ENCODE measurements at places on chromosomes 6 and 20.
A peak's percentile ranks its signal among the peaks of the same experiment; 100 is the strongest.

DNA sequence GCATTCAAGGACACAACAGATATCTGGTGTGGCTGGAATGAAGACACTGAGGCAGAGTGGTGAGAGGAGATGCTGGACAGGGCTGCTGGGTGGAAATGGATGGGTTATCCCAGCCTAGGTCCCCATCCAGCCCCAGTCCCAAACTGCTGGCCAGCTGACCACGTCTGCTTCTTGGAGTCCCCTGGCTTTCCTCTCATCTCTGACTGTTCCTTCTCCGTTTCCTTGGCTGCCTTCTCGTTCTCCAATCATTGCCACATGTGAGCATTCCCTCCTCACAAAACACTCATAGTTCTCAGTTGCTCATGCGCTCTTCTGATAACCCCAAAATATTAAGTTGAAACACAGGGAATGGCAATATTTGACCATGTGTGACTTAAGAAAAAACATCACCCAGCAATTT lies 31.5 kb downstream of the MAFB start:
- no peak for DNase-seq

DNA sequence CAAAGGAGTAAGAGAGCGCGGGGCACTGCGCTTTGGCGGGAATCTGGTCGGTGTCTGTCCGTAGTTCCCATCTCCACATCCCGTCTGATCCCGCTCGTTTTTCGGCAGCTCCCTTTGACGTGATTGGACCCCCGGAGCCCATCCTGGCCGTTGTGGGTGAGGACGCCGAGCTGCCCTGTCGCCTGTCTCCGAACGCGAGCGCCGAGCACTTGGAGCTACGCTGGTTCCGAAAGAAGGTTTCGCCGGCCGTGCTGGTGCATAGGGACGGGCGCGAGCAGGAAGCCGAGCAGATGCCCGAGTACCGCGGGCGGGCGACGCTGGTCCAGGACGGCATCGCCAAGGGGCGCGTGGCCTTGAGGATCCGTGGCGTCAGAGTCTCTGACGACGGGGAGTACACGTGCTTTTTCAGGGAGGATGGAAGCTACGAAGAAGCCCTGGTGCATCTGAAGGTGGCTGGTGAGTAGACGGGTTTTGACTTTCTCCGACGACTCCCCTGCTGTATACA lies 1.4 kb downstream of the BTN1A1 start:
- DNase-seq = no peak

DNA sequence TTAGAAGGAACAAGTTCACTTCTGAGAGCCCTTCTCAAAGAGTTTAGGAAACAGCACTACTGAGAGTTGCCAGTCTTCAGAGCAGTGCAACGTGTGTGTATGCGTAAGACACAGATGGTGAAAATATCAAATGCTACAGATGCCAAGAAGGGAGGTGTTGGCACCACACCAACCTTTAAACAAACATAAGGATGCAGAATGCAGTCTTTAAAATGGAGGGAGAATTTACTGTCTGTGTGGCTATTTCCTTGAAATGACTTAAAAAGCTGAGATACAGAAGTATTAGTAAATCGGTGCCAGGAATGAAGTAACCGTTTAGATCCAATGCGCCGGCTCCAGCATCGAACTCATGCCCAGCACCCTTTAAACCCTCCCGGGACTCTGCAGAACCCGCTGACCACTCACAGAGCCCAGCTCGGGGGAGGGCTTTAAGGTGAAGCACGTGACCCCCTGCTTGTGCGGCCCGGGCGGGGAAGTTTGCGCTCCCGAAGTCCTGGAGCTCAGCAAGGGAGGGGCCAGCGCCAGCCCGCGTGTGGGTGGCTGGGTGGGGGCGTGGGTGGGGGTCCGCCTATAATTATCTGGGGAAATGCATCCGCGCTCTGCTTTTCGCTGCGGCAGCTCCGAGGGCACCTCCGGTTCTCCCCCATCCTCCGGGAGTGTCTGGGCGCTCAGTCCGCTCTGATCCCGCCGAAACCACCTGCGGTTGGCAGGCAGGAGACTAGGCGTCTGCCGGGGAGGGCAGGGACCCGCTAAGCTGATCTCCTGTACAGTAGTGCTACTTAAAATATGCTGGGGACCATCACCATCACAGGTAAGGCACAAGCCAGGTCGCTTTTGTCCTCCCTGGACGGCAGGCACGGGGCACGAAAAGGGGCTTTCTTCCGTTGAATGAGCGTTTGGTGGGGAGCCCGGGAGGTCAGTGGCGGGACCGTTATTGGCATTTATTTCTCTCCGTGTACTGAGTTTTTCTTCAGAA lies 66.0 kb downstream of the ZBTB2 start:
- no peak for DNase-seq

GRCh38 chr6:99096170-99096569 lies 148.4 kb upstream of the FBXL4 start:
- DNase-seq = no peak

DNA sequence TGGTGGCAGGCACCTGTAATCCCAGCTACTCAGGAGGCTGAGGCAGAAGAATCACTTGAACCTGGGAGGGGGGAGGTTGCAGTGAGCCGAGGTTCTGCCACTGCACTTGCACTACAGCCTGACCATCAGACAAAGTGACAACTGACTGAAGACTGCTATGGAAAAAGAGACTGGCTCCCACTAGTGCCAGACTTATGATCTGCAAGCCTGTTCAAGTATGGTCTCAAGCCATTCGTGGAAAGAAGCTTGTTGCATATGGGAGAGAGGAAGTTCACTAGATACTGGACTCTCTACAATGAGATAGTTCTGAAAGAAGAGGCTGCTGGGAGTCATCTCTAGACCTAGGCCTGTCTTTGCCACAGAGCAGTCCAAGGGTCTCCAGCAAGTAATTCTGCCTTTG lies 26.7 kb downstream of the MDN1 start:
- DNase-seq = peak; percentile 81

DNA sequence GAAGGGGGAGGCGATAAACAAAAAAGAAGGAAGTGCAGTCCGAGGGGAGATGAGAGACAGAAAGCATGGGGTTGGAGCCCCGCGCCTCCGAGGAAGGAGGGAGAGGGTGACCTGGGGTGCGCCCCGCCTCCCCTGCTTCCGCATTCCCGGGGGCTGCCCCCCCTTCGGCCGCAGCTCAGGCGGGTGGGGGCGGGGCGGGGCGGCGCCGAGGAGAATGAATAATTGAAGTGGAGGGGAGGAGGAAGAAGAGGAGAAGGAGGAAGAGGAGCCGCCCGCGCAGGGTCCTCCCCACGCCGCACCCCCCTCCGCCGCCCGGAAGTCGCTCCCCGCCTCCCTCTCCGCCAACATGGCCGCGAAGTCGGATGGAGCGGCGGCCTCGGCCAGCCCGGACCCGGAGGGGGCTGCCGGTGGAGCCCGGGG lies at the start of gene XKR7:
Gene XKR7, plus strand, starts transcription at position 322 of the 420 bp plus-strand sequence. Its CDS starts 25 bp downstream, at position 347.
- no peak for DNase-seq

- DNase-seq = no peak
Measured at GRCh38 chr20:57175397-57176010, 90.9 kb downstream of the BMP7 start.

- DNase-seq = no peak
Measured at GRCh38 chr20:55610756-55611155, 394.6 kb downstream of the CBLN4 start.

- DNase-seq = no peak
Measured at GRCh38 chr20:11721411-11721810, 196.3 kb upstream of the BTBD3 start.

GRCh38 chr6:75436869-75437268 lies 56.7 kb downstream of the FILIP1 start:
- no peak for DNase-seq
